ENCODE measurements at places on chromosomes 4 and X. TPM values are rescaled to one million over a fixed set of nuclear protein-coding genes. Genes with fewer than 3 reads are reported as not detected.

Gene UGT2B10
- total RNA-seq: not detected

Gene OTUD4
- 56.9 TPM for total RNA-seq

DNA sequence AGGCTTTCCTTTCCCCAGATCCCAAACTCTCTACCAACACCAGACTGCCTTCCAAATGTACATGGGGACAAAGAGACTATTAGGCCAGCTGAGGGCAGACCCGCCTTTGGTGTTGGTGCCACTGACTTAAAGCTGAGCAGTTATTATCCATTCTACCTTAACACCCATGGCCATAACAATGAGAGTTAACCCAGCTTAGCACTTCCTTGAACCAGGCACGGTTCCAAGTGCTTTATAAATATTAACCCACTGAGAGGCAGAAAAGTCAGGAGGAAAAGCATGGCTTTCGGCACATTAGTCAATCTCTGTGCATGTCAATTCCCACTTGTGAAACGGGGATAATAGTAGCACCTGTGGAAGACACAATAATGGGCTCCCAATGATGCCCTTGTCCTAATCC is 243.1 kb upstream of the ANXA3 start:
- no peak for DNase-seq

- DNase-seq: no peak
These were observed 396.6 kb downstream of the MAPK10 start for GRCh38 chr4:85963231-85963630.

- DNase-seq: peak; percentile 48
These were observed 186.8 kb downstream of the TMA16 start for GRCh38 chr4:163681208-163681821.

- DNase-seq: no peak
These were observed 23.1 kb downstream of the ABCG2 start for GRCh38 chr4:88135356-88135663.

- DNase-seq: peak; percentile 53
These were observed 650.8 kb upstream of the DIPK2B start for GRCh38 chrX:45851434-45851991.

GRCh38 chr4:102858828-102859464 is 9.8 kb upstream of the CISD2 start:
- no peak for DNase-seq

DNA sequence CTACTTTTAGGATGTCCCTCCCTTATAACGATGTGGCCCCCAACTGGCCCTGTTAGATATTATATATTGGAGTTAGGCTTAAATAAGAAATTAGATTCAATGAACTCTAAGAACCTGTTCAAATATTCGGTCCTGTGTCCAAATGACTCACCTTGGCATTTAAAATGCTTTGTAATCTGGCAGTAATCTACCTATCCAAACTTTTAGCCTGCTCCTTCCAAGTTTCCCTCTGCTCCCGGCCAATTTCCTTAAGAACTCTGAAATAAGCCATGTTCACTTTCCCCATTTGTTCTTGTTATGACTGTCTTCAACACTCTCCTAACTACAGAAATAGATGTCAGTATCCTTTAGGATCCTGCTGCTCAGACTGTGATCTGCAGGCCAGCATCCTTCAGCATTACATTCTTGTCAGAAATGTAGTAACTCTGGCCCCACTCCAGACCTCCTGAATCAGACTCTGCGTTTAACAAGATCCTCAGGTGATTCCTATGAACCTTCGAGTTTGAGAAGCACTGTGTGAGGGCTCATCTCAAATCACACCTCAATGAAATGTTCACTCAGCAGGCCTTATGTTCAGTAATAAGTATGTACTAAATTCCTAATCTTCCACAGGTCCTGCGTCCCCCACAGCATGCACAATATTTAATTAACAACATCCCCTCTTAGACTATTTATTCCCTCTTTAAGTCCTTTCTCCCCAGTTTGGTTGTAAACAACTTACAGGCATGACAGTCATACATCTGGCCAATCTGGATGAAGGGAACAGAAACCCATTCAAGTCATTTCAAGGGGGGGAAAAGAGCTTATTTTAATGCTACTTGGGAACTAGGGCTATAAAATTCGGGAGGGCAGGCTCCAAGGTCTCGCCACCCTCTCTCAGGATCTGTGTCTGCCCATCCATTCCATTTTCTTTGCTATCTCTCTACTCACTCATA is 3.0 kb downstream of the ATP8A1 start:
- no peak for DNase-seq

GRCh38 chr4:24753519-24753918 is 41.9 kb upstream of the SOD3 start:
- no peak for DNase-seq

DNA sequence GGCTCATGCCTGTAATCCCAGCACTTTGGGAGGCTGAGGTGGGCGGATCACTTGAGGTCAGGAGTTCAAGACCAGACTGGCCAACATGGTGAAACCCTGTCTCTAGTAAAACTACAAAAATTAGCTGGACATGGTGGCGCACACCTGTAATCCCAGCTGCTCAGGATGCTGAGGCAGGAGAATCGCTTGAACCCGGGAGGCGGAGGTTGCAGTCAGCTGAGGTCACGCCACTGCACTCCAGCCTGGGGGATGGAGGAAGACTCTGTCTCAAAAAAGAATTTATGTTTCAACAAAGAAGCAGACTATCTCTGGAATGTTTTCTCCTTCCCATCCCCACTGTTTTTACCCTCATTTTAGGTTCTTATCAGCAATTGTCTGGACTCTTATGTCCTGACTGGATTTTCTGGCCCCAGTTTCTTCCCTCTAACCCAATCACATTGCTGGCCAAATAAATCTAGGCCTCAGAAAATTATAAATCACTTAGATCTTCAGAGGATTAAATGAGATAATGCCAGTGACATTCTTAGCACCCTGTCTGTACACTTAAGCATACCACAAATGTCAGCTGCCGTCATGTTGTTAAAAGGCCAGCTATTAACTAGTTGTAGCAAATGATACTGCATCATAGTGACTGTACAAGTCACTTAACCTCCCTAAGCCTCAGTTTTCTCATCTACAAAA is 44.9 kb upstream of the PRSS48 start:
- DNase-seq: no peak

GRCh38 chrX:50988649-50989048 is 78.1 kb downstream of the BMP15 start:
- peak; percentile 24 for DNase-seq
